ENCODE measurements at places on chromosomes 4 and X. TPM values are rescaled to one million over a fixed set of nuclear protein-coding genes. Genes with fewer than 3 reads are reported as not detected.
A peak's percentile ranks its signal among the peaks of the same experiment; 100 is the strongest.

The DSPP gene
- not detected for total RNA-seq

The INTS6L gene
- 1.6 TPM for total RNA-seq

DNA sequence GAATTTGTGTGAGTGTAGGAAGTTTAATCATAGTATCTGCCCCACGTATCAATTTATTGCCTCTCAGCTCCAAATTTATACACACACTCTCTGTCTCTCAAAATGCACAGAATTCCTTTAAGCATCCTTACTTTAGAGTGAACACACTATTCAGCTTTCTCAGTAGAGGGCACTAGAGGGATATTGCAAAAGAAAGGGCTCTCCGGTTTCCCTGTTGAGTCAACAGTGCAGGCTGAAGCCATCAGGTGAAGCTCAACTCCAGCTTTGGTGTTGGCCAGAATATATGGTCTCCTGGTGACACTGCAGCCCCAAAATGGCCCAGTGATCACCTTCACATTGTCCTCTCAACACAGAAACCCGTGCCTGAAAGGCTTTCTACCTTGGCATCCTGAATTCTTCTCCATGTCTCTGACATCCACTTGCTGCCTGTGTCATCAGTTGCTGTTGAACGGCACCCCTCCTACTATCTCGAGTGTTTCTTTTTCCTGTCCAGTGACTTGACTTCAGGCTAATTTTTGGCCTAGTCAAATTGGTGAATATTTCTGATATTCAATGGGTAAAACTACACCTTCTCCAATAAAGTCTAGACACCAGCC is 670.5 kb downstream of the GABRG1 start:
- no peaks in the 10 kb centered on the region for H3K27me3 ChIP-seq
- H3K27ac ChIP-seq: no peak overlapping the region
- DNase-seq: no peak
- H3K36me3 ChIP-seq: no peaks in the 10 kb centered on the region
- no peaks in the 10 kb centered on the region for H3K4me1 ChIP-seq
- no peak overlapping the region for H3K4me3 ChIP-seq

DNA sequence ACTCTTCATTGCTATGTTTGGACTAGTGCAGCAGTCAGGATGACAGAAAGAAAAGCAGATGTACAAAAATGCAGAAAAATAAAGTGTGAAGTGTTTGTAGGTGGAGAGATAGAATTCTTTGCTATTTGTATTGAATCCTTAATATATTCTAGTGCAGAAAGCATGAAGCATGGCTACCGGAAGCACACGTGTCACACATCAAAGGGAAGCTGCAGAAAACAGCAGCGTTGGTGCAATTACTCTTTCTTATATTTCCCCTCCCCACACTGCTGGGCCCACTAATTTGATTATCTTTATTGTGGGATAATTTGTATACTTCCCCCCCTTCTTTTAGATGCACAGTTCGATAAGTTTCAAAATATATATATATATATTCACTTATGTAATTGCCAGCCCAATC is 35.9 kb upstream of the TAPT1 start:
- no peak for DNase-seq
- no peaks in the 10 kb centered on the region for H3K36me3 ChIP-seq
- H3K27ac ChIP-seq: no peak overlapping the region

GRCh38 chr4:110869862-110870572 is 247.1 kb upstream of the PITX2 start:
- H3K27me3 ChIP-seq: no peaks in the 10 kb centered on the region
- H3K27ac ChIP-seq: no peak overlapping the region
- no peak overlapping the region for H3K4me3 ChIP-seq
- no peaks in the 10 kb centered on the region for H3K36me3 ChIP-seq
- no peak for DNase-seq

DNA sequence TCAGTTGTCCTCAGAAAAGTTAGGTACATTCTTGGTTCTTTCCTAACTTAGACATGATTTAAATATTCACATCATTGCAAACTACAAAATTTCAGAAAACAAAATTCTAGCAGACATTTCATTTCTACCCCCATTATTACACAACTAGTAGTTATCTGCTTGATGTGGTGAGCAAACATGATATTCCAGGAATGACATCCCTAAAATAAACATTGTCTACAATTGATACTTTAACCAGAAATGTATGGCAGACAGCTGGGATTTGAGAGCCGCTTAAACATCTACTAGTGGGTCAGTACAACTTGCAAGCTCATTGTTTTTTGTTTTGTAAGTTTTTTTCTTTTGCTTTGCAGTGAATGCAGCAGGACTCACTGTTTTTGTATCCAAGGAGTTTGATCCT is 32.1 kb upstream of the AMBN start:
- H3K4me1 ChIP-seq: no peaks in the 10 kb centered on the region
- DNase-seq: no peak
- no peaks in the 10 kb centered on the region for H3K36me3 ChIP-seq
- H3K4me3 ChIP-seq: no peak overlapping the region

DNA sequence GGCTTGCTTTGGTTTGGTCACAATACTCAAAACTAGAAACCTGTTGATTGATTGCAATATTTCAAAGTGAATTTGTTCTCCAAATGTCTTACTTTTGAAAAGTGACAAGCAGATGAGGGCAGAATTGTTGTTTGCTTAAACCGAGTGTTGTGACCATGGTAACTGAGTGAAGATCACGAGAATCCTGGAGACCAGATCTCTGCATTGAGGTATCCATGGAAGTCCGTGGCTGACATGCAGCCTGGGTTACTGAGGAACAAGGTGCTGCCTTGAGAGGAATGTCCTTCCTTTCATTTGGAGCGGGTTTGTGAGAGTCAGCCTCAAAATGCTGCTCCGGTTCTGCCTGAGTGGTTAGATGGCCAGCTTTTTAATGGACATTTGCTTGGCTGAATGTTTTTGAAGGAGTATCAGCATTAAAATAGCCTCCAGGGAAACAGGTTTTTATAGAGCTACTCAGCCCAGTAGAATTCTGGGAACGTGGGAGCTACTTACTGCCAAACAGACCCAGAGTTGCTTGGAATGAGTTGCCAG is 31.3 kb downstream of the NYX start:
- no peak overlapping the region for H3K27ac ChIP-seq
- no peak for DNase-seq
- no peaks in the 10 kb centered on the region for H3K4me1 ChIP-seq

DNA sequence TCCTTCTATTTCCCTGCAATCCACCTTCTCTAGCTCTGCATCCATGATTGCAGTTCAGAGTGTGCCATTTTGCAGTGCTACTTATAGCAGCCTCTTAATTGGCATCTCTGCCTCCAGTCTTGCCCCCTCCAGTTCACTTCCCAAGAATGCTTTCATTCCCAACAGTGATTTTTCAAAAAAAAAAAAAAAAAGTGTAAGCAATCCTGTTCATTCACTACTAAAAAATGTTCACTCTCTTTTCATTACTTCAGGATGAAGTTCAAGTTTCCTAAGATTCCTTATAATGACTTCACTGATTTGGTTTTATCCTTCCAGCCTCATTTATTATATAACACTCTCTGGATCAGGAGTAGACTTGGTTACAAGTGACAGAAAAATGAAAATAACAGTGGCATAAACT is 124.7 kb upstream of the LNX1 start:
- H3K27ac ChIP-seq: no peak overlapping the region
- no peaks in the 10 kb centered on the region for H3K4me1 ChIP-seq
- H3K27me3 ChIP-seq: no peaks in the 10 kb centered on the region
- no peak for DNase-seq

The TASL gene
- 0.35 TPM for total RNA-seq

GRCh38 chr4:167956676-167957075 is 135.7 kb upstream of the ANXA10 start:
- no peaks in the 10 kb centered on the region for H3K27me3 ChIP-seq
- DNase-seq: no peak
- H3K27ac ChIP-seq: no peak overlapping the region
- no peaks in the 10 kb centered on the region for H3K36me3 ChIP-seq
- no peak overlapping the region for H3K4me3 ChIP-seq
- no peaks in the 10 kb centered on the region for H3K4me1 ChIP-seq

DNA sequence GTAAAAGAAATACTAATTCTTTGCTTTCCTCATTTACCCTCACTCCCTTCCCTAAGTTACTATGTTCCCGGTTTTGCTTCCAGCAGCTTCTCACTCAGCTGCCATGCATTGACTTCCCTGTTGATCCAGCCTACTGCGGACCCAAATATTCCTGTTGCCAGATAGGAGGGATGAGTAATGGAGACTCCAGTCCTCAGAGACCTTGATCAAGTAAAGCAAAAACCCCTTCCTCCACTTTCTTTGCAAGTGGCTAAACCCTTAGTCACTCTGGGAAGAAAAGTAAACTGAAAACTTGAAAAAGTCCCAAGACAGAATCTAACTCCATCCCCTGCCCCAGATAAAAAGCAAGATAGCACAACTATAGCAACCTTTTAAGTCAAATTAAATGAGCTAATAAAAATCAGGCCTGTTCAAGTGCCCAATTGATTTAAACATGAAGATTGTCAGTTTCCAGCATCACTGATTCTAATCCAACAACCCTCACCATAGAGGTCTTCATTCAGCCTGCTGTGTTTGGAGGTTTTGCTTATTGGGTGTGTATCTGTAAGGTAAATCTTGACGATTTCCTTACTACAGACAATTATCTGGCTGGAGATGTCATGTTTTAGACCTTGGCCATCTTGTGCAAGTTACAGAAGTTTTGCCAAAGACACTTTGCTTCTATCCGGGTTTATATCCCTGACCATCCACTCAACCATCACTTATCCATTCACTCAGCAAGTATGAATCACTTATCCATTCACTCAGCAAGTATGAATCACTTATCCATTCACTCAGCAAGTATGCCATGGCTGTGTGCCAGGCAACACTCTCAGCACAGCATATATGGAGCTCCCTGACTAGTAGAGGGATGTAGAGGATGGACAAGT is 17.6 kb downstream of the FGFBP1 start:
- no peaks in the 10 kb centered on the region for H3K27me3 ChIP-seq
- no peak overlapping the region for H3K27ac ChIP-seq
- no peak overlapping the region for H3K4me3 ChIP-seq

DNA sequence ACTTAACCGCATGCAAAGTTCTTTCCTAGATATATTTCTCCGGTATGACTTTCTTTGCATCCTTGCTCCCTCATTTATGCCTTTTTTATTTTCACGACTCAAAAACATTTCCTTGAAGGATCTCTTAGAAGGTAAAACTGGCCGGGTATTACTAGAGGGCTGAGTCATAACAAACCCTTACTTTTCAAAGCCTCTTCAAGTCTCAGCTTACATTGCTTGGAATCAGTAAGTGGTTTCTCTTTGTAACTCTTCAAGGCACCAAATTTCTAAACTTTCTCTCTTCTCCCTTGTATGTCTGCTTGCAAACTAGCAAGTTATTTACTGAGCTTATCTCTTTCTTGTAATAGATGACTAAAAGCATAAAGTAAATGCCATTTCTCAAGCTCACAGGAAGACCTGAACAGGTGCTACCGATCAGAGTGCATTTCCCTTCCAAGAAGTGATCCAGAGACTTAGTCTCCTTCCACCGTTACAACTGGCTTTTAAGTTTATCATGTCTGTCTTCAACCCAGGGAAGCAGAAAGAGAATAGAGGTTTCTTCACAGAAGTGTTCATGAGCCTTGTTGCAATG is 75.5 kb downstream of the ANXA10 start:
- no peak for DNase-seq
- peaks cover 4% of the 10 kb centered on the region for H3K4me1 ChIP-seq
- peak overlapping the region; percentile 1 for H3K27ac ChIP-seq
- H3K27me3 ChIP-seq: no peaks in the 10 kb centered on the region
- H3K36me3 ChIP-seq: no peaks in the 10 kb centered on the region

- H3K27ac ChIP-seq: no peak overlapping the region
- no peak for DNase-seq
- no peaks in the 10 kb centered on the region for H3K36me3 ChIP-seq
Observed at GRCh38 chr4:70712150-70712549, 9.6 kb upstream of the RUFY3 start.

The RTL3 gene
- not detected for total RNA-seq

GRCh38 chr4:57059890-57060716 is 50.1 kb downstream of the IGFBP7 start:
- H3K36me3 ChIP-seq: no peaks in the 10 kb centered on the region
- H3K4me3 ChIP-seq: no peak overlapping the region
- no peak overlapping the region for H3K27ac ChIP-seq
- no peaks in the 10 kb centered on the region for H3K27me3 ChIP-seq
- peaks cover 9% of the 10 kb centered on the region for H3K4me1 ChIP-seq

GRCh38 chrX:123487669-123488068 is 245.2 kb downstream of the THOC2 start:
- H3K27ac ChIP-seq: no peak overlapping the region
- no peaks in the 10 kb centered on the region for H3K27me3 ChIP-seq
- H3K36me3 ChIP-seq: no peaks in the 10 kb centered on the region
- H3K4me1 ChIP-seq: no peaks in the 10 kb centered on the region
- H3K4me3 ChIP-seq: no peak overlapping the region

DNA sequence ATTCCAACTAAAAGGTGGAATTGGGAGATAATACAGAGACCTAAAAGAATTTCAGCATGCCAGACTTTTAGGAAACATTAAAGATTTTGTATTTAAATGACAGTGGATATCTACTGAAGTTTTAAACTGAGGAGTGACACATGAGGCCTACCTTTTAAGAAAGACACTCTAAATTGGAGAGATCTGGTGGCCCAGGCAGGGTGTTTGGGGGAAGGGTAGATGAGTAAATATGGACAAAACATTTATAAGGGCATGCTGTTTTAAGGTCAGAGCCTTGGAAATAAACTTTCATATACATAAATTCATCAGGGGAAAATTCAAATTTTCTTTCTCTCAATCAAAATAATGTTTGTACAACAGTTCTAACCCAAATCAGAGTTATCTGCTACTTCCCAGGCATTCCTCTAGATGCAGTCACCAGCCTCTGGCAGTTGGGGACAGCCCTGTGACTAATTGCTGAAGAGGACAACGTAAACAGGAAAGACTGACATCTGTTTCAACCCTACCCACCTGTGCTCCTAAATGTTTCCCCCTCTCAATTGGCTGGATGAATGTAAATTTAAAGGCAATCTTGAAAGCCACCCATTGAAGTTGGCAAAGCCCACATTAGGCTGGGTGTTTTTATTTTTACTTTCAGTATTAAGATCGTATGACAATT is 1646.9 kb upstream of the ADGRL3 start:
- H3K27me3 ChIP-seq: no peaks in the 10 kb centered on the region
- H3K27ac ChIP-seq: no peak overlapping the region
- no peak for DNase-seq
- no peaks in the 10 kb centered on the region for H3K36me3 ChIP-seq

GRCh38 chr4:175776217-175776616 is 35.8 kb downstream of the GPM6A start:
- no peak overlapping the region for H3K4me3 ChIP-seq
- no peaks in the 10 kb centered on the region for H3K4me1 ChIP-seq
- H3K36me3 ChIP-seq: no peaks in the 10 kb centered on the region
- no peak overlapping the region for H3K27ac ChIP-seq
- no peak for DNase-seq

The CLTRN gene
- 0.92 TPM for total RNA-seq

DNA sequence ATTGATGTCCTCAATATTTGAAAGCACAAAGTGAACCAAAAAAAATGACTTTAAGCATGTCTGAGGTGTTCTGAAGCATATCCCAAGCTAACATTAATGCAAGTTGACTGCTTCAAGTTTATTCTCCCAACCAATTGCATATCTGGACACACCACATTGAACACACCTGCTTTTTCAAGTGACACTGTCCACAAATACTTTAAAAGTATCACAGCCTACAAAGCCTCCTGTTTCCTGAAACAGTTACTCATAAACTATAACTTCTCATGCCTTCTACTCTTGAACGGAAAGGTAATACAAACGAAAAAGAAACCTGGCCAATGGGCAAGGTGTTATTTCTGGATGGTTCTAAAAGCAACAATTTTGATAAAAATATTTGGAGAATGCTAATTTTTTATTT is 1.1 kb downstream of the CDKL2 start:
- H3K36me3 ChIP-seq: no peaks in the 10 kb centered on the region
- H3K4me3 ChIP-seq: no peak overlapping the region
- no peaks in the 10 kb centered on the region for H3K27me3 ChIP-seq
- DNase-seq: no peak
- no peaks in the 10 kb centered on the region for H3K4me1 ChIP-seq

The FSTL5 gene
- 0.08 TPM for total RNA-seq
